ENCODE measurements at places on chromosomes 16 and 17.

DNA sequence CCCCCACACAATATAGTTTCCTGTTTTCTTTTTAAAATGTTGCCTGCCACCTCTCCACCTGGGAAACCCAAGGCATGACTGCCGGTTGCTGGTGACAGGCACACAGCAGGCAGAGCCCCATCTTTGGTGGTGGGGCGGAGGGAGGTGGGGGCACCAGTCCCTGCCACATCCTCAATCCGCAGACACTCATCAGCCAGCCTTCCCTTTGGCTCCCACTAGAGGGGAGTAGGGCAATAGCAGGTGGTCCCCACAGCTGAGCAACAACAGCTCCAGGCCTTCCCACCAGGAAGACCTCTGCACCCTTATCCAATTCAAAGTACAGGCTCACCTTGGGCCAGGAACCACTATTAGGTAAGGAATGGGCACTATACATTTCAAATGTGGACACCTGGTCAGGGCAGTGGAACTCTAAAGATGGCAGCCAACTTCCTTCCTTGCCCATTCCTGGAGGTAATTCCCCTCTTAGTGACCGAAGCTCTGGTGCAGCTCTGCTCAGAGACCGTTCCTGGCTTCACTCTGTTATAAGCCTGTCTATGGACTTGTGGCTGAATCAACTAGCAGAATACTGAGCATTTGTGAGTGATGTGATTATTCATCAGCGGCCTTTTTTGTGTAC is 13.9 kb downstream of the RECQL5 start:
- DNase-seq = no peak

GRCh38 chr17:3535253-3535995 is 22.2 kb downstream of the TRPV3 start:
- peak; percentile 82 for DNase-seq

DNA sequence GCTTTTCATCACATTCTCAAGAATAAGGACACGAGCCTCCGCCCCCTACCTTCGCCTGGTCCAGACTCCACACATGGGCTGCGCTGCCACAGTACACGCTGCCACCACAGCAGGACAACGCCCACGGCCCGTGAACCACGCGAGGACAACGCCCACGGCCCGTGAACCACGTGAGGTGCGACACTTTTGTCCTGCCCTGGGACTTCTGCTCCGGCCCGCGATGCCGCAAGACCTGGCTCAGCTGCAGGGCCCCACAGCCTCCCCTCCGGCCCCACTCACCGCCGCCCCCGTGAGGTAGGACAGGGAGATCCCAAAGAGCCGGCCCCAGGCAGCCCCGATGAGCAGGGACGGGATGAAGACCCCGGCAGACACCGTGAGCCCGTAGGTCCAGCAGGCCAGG is 5.9 kb upstream of the CCDC154 start:
- DNase-seq = no peak

- DNase-seq = no peak
Observed at GRCh38 chr16:2785101-2785991, 2.0 kb downstream of the PRSS33 start.

DNA sequence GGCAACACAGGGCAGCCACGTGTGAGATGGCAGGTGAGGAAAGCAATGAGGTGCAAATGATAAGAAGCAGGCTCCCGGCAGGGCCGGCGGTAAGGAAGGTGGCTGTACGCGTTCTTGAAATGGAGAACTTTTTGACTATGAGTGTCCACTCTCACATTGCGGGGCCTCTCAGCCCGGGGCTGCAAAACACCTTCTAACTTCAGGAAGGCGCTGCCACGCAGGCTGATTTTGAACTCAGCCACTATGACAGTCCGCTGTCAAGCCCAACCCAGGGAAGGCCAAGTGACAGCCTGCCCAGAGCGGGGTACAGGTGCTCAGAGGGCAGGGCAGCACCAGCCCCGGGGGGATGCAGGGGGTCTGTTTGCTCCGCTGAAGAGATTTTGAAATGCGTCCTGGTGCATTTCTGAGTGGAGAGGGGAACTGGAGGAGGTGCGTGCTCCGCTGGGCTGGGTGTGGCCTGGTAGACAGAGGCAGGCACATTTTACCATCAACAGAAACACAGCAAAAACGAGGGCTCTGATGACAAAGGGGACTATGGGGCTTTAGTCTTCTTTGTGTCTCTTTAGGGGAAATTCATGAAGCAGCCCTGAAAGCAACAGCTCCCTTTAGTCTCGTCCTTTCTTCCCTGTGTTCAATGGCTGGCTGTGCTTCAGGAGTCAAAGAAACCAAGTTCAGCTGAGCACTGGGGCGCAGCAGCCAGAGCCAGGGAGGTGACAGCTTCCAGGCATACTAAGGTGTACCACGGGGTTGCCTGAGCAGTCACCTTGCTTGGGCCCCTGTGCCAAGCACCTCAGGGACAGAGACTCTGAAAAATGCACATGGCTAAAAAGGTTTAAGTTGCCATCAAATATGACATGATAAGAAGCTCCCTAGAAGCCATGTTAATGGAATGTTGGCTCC is 14.6 kb upstream of the SREBF1 start:
- DNase-seq = no peak

DNA sequence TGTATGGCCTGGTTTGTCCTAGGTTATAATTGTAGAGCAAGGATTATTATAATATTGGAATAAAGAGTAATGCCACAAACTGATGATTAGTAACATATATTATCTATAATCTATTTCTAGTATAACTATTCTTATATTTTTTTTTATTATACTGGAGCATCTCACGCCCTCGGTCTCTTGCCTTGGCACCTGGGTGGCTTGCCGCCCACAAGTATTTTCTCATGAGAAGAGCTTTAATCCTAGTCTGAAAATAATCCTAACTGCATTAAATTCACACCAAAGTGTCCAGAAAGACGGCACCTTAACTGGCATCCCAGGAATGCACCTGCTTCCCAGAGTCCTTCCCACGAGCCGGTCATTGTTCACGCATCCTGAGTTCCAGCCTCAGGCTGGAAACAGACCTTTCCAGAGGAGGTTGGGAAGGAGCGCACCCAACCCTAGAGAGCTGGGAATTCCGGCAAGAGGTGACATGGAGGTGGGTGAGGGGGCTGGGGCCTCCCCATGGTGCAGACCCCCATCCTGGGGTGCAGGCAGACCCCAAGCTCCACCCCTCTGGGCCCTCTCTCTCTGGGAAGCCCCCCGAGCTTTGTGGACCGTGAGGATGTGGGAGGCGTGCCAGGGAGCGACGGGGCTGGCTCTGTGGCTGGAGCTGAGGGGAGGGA is 15.9 kb downstream of the CHMP1A start:
- DNase-seq = no peak

- no peak for DNase-seq
Observed at GRCh38 chr16:11111856-11112634, 144.0 kb downstream of the SOCS1 start.

- DNase-seq = no peak
Observed at GRCh38 chr16:706189-707061, 824 bp upstream of the FBXL16 start.

DNA sequence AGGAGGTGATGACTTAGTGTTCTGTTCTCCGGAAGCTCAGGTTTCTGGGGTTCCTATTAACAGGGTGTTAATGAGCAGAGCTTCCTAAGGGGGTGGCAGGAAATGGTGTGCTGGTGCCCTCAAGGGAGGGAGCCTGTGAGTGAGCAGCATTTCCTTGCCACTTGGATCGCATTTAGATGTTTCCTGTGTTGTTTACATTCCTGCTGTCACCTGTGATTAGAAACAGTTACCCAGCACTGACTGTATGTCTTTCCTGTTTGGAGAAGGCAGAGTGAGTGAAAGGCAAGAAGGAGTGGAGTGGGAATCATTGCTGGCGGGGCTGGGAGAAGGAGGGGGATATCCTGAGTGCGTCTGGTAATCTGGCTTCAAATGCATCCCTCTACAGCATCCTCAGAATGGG is 214.6 kb downstream of the CCDC182 start:
- no peak for DNase-seq

DNA sequence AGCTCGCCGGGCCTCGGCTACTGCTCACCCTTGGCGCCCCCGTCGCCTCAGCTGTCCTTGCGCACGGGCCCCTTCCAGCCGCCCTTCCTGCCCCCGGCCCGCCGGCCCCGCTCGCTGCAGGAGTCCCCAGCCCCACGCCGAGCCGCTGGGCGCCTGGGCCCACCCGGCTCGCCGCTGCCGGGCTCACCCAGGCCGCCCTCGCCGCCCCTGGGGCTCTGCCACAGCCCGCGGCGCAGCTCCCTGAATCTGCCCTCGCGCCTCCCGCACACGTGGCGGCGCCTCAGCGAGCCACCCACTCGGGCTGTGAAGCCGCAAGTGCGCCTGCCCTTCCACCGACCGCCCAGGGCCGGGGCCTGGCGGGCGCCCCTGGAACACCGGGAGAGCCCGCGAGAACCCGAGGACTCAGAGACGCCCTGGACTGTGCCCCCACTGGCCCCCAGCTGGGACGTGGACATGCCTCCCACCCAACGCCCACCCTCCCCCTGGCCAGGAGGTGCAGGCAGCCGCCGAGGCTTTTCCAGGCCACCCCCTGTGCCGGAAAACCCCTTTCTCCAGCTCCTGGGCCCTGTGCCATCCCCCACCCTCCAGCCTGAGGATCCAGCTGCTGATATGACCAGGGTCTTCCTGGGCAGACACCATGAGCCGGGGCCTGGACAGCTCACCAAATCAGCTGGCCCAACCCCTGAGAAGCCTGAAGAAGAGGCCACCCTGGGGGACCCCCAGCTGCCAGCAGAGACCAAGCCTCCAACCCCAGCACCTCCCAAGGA is 12.8 kb downstream of the MYO15A start:
- DNase-seq = no peak

GRCh38 chr16:72903176-72903575 is 144.8 kb downstream of the ZFHX3 start:
- DNase-seq = no peak

DNA sequence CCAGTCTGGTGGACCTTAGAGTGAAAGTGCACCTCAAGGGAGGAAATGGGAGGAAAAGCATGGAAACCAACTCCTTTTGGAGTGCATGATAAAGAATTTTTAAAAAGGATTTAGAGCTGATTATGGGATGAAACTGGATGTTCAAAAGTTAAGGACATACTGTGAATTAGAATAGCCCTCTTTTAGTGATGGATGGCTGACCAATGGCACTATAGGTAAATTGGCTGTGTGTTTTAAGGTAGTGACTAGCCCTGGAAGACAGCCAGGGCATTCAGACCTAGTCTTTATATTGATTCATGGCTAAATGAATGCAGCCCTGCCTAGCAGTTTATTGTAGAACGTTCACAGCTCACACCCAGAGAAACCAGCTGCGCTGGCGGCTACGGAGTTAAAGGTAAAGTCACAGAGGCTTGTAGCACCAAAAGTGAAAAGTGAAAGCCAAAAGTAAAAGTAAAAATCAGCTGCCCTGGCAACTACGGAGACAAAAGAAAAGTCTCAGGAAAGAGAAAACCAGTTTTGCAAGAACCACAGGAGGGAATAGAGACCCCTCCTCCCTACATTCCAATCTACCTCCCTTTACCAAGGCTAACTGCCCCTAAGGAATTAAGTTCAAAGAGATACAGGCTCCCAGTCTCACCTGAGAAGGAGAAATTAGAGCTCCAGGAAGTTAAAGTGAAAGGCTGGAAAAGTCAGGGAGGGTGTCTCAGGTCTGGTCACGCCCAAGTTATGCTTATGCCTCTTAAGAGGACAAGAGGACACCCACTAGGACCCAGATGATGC is 21.8 kb downstream of the ACSM1 start:
- no peak for DNase-seq

DNA sequence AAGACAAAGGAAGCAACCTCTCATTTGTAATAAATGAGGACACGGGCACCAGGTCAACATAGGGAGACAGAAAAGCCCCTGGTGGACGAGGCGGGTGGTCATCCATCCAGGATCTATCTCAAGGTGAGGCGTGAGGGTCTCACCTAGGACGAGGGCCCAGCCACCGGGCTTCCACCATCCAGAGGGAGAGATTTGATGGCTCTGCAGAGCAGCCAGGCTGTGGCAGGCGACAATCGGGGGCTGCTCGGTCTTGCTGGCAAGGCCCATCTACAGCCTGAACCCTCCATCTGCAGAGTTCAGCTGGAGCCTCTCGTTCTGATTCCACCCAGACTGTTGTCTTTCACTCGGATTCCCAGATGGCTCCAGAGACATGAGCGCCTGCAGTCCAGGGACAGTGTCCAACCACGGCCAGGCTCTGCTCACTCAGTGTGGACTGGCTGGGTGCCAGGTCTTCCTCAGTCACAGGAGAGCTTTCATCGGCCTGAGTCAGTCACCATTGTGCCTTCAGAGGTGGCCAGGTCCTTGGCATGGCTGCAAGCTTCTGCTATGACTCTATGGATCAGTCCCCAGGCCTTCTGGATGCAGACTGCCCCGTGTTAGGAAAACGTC is 5.9 kb downstream of the LITAFD start:
- peak; percentile 61 for DNase-seq

DNA sequence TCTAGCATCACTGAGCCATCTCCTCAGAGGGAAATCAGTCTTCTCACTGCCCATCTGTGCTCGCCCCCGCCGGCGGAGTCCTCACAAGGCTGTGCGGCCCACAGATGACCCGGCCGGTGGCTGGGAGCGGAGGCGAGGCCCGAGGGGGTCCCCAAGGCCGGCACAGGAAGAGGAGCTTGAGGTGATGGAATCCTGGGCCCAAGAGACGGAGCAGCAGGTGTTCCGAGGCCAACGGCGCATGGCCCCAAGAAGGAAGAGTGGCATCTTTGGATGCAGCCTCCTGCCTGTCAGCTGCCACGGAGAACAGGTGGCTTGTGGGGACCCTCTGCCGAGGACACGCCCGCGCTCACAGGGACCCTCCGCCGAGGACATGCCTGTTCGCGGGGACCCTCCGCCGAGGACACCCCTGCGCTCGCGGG is 72.7 kb upstream of the GNG13 start:
- DNase-seq = no peak

- no peak for DNase-seq
Observed at GRCh38 chr17:80742581-80743180, 198.0 kb downstream of the RPTOR start.

GRCh38 chr16:15592324-15592723 is 50.6 kb downstream of the MARF1 start:
- DNase-seq = no peak

- peak; percentile 90 for DNase-seq
Observed at GRCh38 chr16:56317998-56318826, 107.1 kb downstream of the AMFR start.

GRCh38 chr16:57745768-57746167 is 10.2 kb downstream of the KATNB1 start:
- DNase-seq = no peak

GRCh38 chr16:11835309-11835708 is 16.0 kb downstream of the RSL1D1 start:
- DNase-seq = no peak

GRCh38 chr16:81564421-81564911 is 119.9 kb downstream of the CMIP start:
- peak; percentile 28 for DNase-seq

DNA sequence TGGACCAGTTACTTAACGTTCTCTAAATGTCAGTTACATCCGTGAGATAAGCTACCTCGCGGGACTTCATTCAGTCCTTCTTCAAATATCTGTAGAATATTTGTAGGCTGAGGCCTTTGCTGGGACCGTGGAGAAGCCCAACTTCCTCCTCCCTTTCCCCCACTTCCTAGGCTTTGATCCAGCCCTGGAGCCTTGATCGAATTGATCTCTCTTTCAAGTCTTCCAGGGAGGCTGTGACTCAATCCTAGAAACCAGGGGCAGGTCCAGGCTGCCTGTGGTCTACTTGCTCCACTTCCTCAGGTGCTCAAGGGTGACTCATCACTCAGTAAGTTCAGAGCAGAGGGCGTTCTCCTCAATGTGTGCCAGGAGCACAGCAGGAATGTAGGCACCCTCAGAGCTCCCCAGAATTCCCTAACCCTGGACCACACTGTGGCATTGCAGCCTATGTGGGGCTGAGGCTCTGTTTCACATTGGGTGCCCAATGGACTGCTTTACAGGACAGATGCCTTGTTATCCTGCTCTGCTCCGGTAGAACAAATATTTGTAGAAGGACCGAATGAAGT is 11.2 kb upstream of the CEP20 start:
- DNase-seq = no peak
